ENCODE measurements at places on chromosomes 4 and X.

- DNase-seq, result no peak
These were observed 42.0 kb downstream of the F8 start for GRCh38 chrX:154980330-154981115.

DNA sequence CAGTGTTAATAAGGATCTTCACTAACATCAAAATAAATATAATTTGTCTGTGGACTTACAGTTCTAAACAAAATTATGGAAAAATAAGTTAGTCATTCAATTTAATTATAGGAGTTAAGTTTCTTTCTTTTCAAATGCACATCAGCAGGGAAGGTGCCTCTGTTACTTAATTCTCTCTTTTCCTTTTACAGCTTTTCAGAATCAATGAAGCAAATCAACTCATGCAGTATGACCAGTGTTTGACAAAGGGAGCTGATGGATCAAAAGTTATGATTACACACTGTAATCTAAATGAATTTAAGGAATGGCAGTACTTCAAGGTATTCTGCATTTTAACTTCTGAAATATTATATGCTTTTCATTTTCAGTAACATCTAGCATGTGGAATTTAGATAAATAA, 15.9 kb downstream of the HMGB2 start:
- DNase-seq, result no peak

DNA sequence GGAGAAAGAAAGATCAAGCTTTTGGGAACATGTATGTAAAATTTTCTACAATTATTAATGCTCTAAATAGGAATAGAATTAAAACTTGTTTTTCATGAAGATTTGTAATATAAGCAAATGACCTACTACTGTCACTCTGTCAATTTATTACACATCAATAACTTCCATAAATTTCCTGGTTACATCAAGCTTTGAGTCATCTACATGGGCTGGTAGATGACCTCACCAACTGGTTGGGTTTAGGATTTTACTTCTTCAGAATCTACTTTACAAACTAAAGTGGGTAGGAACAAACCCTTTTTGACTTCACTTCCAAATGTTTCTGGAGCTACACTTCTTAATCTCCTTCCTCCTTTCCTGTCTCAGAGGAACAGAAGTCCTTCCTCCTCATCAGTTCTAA, 12.0 kb upstream of the LRAT start:
- DNase-seq, result no peak

DNA sequence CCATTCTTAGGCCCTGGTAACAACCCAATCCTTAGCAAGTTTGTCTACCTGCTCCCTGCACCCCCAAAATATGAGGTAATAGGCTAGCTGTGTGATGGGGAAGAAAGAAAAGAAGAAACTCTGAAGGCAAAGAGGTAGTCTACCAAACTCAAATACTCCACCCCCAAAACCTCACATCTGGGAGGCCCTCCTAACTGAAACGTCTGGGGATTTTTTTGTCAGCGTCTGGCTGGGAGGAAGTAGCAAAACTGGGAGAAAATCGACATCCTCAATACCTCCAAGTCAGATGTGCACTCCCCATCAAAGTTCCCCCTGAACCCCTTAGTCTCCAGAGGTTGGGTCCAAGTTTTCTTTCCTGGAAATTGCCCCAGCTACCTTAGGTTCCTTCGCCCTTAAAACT, 1.0 kb downstream of the LAMP2 start:
- DNase-seq, result no peak

GRCh38 chrX:23380581-23380980, 45.9 kb downstream of the PTCHD1 start:
- DNase-seq, result no peak

GRCh38 chr4:152920768-152921167, 15.4 kb upstream of the FHDC1 start:
- DNase-seq, result no peak

GRCh38 chr4:41750121-41750625, 1.6 kb upstream of the PHOX2B start:
- no peak for DNase-seq

- DNase-seq, result no peak
These were observed 27.6 kb downstream of the PHEX start for GRCh38 chrX:22059775-22060174.

- DNase-seq, result no peak
These were observed 177.2 kb downstream of the MOSPD2 start for GRCh38 chrX:15050395-15050794.

DNA sequence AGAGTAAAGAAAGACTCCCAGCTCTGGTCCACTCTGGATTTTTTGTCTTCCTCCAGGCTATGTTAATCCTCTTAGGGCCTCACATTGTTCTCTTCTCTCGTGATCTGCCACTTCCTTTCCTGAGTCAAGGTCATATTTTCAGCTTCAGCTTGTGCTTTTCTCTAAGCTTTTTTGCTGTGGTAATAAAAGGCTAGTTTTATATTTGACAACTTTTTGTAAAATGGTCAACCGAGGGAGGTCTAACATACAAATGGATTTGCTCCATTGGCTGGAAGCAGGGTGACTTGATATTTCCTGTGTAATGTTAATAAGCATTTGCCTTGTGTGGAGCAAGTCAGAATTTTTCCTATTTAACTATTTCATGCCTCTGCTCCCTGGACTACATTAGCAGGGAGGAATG, 239.7 kb downstream of the RAB28 start:
- no peak for DNase-seq
